ENCODE measurements at places on chromosomes 6 and 20.

- DNase-seq: peak; percentile 40
Measured at GRCh38 chr20:38321959-38322598, 18.1 kb downstream of the BPI start.

DNA sequence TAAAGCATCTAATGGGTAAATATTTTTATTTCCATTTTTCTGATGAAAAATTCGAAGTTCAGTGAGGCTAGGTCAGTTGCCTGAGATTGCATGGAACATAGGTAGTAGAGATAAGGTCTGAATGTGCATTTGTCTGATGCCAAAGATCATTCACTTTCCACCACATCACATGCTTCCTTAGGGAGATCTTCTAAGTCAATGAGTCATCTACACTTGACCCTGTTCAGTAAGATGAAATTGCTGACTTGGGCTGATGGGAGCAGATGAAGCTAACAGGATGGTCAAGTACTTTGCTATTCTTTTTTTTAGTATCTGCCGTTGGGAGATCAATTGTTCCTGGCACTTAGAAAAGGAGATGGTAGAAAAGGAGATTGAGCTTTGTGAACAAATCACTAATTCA lies 511.3 kb downstream of the PHF3 start:
- DNase-seq: no peak

DNA sequence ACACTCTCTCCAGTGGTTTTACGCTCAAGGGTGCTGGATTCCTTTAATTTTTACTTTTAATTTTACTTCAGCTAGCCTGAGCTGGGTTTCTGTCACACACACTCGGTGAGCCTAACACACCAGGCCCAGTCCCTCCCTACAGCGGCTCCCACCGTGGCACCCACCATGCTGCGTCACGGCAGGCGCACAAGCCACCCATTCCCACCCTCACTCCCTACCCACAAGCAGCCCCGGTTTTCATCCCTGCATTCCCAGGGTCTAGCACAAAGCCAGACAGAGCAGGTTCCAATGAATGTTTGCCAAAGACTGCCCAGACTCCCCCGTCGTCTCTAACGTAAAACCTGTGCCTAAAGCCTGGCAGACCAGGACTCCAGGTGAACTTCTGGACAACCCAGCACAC lies 50.3 kb downstream of the MYH7B start:
- DNase-seq: no peak

GRCh38 chr6:81906709-81907204 lies 154.3 kb upstream of the TENT5A start:
- DNase-seq: no peak

GRCh38 chr6:55917751-55918415 lies 42.5 kb upstream of the BMP5 start:
- no peak for DNase-seq

Data from dermis microvascular lymphatic vessel endothelial cell (primary cell).